ENCODE measurements at places on chromosomes 11 and 22.

DNA sequence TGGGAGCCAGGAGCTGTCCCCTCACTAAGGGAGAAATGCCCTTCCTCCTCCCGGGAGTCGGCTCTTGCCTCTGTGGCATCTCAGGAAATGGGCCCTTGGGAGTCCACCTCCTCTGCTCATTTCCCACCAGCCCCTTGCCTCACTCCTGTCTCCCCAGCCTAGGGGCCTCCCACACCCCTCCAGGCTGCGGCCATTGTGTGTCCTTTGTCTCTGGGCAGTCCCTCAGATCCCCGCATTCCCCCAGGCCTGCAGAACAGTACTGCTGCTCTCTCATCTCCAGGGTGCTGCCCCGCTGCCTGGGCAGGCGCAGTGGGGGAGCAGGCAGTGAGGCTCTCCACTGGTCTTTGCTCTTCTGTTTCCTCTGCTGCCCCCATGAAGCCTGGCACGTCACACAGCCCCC is 25.0 kb downstream of the ADA2 start:
- DNase-seq: no peak

DNA sequence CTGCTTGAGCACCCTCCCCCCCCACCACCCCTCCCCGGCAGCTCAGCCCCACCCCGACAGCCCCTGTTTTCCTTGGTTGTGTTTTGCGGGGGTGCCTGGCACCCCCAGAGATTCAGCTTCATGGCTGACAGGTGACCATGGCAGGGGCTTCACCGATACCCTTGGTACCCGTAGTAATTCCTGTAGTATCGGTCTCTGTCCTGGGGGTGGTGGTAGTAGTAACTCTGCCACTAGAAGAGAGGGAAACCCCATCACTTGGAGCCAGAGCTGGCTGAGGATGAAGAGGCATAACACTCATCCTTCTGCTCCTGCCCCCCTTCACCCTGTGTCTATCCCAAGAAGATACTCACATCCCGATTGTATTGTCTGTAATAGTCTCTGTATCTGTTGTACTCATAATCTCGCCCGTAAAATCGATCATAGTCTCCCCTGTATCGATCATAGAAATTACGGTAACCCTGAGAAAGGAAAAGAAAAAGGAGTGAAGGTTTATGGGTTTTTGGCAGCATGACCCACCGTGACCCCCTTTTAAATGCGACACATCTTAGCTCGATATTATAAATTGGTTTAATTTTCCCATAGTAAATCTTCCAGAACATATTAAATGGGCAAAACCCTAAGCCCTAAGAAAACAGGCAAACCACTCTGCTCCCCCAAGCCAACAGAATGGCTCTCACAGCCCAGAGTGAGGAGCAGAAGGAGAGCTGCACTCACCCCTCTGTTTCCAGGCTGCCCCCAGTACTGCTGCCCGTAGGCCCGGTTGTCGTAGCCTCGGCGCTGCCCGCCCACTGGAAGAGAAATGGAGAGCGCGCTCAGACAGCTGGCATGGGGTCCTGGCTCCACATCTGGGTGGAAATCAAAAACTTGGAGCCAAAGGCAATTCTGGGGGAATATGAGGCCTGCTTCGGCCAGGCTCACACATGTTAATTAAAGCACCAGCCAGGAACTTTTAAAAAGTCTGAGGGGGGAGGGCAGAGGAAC is 8.0 kb downstream of the GNG3 start:
- no peak for DNase-seq

- no peak for DNase-seq
These were observed 525 bp downstream of the DGCR2 start for GRCh38 chr22:19121631-19122142.

DNA sequence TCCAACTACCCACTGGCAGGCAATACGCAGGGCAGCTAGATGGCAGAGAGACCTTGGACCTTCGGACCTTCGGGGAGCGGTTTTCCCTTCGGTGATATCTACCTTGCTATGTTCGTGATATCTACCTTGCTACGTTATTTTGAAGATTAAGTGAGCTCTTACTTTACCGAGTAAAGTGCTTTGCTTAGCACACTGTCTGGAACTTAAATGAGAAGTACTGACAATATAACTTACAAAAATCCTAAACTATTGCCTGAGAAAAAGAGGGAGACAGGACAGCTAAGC is 1.0 kb upstream of the PRDM10 start:
- DNase-seq: no peak

GRCh38 chr11:43871051-43871450 is 9.6 kb upstream of the ALKBH3 start:
- no peak for DNase-seq

Measured in stimulated activated CD4-positive, alpha-beta T cell treated with anti-CD3 and anti-CD28 coated beads, TNF-alpha, amount 100 ng/mL, for 24 hours (primary cell).